M059J (cell line): ENCODE measurements at places on chromosomes 1 and 21. TPM values are rescaled to one million over a fixed set of nuclear protein-coding genes. Genes with fewer than 3 reads are reported as not detected.

DNA sequence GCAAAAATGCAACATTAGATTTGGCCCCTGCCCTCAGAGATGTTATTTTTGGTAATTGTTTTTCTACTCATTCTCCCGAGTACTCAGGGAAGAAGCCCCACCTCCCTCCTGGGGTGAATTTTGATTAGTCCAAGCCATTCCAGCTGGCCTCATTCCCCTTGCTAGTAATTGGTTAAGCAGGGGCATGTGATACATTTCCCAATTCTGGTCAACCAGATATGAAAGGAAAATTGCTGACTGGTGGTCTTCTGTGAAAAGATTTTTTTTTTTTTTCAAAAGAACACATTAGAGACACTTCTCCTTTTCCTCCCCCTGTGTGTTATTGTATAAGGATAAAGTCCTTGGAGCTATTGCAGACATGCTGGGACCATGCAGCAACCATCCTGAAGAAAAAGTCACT is 71.1 kb upstream of the AKT3 start:
- no peak for DNase-seq

- DNase-seq, result no peak
Measured at GRCh38 chr1:226529891-226530290, 18.7 kb upstream of the STUM start.

DNA sequence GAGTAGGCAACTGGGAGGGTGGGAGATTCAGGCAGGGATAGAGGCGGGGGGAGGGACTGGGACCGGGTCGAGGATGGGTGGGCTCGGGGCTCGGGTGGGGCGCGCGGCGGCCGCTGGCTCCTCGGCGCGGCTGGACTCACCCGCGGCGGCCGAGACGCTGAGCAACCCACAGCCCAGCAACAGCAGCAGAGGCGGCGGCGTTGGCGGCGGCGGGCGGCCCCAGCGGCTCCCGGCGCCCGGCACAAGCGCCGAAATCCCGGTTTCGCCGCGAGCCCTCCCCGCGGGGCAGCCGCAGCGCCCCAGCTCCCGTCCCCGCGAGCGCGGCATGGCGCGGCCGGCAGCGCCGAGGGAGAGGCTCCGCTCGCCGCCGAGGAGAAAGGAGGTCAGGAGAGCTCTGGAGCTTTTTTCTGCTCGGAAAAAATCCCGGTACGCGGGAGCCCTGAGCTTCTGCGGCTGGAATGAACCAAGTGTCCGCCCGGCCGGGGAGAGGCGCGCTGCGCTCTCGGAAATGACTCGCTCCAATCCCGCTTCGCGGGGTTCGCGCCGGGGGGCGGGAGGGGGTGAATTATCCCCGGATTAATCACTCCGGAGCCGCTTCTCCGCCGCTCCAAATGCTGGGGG is at the start of gene CSMD2:
TSS of gene CSMD2 (minus strand) at position 460 of the 621 bp plus-strand sequence. CDS start at position 327, 133 bp downstream.
- DNase-seq, result peak; percentile 84

GRCh38 chr1:111505641-111506119 is 2.2 kb upstream of the ADORA3 start:
- DNase-seq, result no peak

GRCh38 chr1:200744143-200744542 is 5.5 kb downstream of the CAMSAP2 start:
- DNase-seq, result no peak

Gene RNF223
- total RNA-seq, result not detected in 2 replicates

Gene FCRLA
- total RNA-seq, result 1.9 and 2.0 TPM in 2 replicates

Gene C1orf105
- not detected in 2 replicates for total RNA-seq

Gene EPHA8
- total RNA-seq, result not detected in 2 replicates

Gene BCAN
- total RNA-seq, result not detected in 2 replicates

Gene KIAA0040
- total RNA-seq, result 4.4 and 4.6 TPM in 2 replicates

Gene OR2L3
- not detected in 2 replicates for total RNA-seq
